ENCODE measurements at places on chromosomes 1 and 21.

DNA sequence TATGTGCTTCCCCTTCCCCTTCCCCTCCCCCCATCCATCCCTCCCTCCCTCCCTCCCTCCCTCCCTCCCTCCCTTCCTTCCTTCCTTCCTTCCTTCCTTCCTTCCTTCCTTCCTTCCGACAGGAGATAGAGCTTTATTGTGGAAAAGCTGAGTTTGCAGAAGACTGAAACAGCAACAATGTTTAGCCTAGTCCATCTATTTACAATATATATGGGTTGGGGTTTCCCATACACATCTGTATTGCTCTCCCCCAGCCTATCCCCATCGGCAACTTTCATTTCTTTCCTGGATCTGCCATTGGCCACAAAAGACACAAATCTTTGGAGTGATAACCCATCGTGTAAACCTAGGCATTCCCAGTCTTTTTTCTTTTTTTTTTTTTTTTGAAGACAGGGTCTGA, 222.3 kb downstream of the USH2A start:
- DNase-seq, result no peak

DNA sequence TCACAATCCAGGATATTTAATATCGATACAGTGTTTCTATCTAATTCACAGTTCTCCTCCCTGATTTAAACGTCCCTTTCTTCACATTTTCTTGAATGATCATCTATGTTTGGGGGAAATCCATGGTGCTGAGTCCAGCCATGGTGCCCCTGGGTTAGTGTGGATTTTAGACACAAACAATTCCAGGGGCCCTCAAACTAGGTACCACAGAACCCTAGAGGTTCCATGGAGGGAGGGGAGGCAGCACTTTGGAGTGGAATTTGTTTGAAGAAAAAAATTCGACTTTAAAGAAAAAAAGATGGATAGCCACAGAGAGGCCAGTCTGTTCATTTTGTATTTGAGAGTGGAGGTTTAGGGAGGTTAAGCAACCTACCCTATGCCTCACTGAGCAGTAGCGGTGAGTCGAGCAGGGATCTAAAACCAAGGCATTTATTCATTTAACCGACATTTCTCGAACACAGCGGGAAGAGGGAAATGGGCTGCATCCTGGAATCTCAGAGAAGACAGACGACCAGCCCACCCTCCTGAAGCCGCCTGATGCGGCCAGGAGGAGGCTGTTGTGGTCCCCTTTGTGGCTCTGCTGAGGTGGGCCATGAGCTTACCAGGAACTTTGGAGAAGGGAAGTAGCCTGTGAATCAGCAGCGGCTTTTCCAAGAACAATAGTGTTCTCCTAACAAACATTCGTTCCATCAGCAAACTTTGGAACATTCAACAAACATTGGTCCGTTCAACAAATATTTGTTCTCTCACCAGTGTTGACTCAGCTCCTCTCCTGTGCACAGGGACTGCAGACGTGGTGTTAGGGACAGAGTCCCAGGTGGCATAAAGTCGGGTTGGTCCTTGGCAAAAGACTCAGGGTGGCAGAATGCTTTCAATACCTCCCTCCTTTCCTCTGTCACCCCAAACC, 103.5 kb upstream of the ZBTB40 start:
- DNase-seq, result no peak

GRCh38 chr1:98700228-98700627, 38.7 kb downstream of the SNX7 start:
- DNase-seq, result no peak

GRCh38 chr1:78599294-78599693, 21.0 kb upstream of the IFI44L start:
- no peak for DNase-seq

DNA sequence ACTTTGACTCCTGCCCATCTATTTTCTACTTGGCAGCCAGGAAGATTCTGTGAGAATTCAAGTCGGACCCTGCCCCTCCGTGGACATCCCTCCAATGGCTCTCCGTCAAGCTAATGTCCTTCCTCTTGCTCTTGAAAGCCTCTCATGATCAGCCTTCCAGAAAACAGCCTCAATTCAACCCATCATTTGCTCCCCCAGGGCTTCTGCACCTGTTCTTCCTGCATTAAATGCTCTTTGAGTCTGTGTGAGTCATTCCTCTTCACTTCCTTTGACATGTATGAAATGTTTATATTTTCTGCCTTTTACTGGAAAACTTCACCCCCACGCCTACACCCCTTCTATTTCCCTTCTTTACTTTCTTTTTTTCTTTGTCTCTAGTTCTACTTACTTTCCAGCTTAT, 734.1 kb upstream of the ZP4 start:
- no peak for DNase-seq

DNA sequence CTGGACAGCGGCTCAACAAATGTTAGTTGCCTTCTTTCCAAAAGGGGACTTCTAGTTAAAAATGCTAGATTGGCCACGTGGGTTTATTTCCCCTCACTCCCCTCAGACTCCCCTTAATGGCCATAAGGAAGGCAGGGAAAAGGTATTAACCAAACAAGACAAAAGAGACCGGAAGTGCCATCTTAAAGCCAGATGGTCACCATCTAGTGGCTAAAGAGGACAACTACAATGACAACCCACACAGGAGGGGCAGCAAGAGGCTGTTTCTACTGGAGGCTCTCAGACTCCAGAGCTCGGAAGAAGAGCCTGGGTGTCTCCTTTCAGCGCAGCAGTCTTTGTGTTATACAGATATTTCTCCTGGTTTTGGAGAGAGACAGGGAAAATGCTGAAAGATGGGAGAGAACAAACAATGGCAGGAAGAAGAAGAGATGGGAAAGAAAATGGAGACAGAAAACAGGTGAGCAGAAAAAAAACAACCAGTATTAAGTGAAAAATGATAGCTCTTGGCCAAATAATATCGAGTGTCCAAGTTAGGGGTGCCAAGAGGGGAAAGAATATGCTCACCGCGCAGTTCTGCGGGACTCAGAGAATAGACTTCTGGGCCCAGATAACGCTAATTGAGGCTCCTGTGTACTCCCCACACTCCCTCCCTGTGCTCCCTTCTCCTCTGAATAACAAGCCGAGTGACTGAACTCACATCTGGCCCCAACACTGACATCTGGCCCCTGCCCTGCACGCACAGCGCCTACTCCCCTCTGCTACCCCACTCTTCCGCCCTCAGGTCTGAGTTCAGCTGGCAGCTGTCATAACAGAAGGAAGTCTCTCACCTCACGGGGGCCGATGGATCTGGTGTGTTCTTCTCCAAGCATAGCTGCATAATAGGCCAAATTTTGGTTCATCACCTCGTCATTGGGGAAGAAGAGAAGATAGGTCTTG, 9.6 kb downstream of the P3H1 start:
- no peak for DNase-seq

DNA sequence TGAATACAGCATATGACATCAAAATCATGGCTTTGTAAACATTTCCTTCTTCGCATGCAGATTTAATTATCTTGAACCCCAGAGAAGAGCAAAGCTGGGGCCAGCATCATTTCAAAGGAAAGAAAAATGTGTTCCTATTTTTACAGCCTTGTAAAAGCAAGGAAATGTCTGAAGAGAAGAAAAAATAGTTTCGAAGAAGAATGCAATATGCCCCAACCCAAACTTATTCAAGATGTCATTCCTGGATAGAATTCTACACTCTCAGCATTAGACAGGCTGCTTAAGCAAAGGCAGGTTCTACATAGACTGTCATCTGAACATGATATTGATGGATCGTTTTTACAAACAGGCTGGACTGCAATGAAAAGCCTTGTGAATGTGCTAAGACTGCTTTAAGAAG, 900.8 kb downstream of the TTLL7 start:
- DNase-seq, result no peak

- DNase-seq, result no peak
Observed at GRCh38 chr1:236895665-236896387, 100.7 kb downstream of the MTR start.

DNA sequence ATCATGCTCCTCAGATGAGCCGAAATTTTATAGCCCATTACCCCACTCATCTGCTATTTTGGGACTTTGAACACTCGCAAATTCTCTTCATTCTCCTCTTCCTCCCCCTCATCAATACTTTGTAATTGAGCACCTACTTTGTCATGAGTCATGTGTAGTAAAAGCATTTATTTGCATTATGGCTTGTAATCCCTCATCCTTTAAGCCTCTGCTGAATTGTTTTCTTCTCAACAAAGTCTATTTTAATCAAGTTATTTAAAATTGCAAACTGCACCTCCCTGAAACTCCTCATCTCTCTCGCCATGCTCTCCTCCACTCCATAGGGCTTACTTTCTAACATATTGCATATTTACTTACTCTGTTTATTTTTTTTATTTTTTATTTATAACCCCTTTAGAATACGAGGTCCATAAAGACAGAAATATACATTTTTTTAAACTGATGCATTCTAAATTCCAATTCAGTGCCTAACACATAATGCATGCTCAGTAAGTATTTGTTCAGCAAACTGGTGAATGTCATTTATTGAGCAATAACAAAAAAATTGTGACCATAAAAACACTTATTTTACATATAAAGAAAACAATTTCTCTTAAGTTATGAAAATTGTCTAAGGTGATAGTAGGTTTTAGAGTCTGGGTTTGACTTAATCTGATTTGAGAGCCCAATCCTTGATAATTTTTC, 161.7 kb downstream of the FASLG start:
- DNase-seq, result no peak

GRCh38 chr1:46413596-46413985, 19.5 kb downstream of the FAAH start:
- DNase-seq, result no peak

DNA sequence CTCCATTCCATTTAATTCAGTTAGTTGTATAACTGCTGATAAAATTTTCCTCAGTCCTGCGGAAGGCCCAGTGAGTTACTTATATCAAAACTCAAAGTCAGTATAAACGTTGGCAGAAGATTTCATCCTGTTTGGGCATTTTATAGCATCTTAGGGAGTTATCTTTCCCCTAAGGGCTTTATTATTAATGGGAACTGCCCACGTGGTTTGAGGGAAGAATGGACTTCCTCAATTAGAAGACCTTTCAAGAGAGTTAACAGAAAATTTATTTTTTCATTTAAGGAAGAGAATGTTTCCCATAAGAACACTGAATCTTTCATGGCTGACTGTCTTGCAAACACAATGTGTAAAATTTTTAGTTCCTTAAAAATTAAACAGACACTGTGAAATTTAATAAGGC, 400.1 kb downstream of the NEGR1 start:
- no peak for DNase-seq

DNA sequence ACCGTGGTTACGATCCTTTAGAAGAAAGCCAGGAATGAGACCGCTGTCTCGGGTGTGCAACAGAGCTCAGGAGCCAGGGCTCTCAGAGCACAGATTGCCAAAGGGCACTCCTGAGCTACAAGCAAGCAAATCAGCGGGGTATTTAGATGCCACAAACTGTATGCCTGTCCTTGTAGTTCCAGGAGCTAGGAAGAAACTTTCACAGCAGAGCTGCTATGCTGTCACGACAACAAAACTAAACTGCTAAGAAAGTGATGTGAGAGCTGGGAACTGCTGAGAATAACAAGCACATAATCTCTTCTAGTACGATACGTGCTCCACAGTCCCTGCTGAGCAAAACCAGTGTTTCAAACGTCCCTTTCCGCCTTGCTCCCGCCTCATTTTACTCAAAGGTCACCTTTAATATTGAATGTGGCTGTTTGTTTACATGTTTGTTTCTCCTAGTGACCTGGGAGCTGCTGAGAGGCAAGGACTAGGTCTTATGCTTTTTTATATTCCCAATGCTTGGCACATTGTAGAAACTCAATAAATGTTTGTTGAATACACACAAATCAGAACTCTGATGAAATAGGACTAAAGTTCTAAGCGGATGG, 14.7 kb downstream of the GREM2 start:
- DNase-seq, result no peak

All from activated CD8-positive, alpha-beta memory T cell treated with anti-CD3 and anti-CD28 coated beads for 1 hour (primary cell).